ENCODE measurements at places on chromosomes 1 and 21.

DNA sequence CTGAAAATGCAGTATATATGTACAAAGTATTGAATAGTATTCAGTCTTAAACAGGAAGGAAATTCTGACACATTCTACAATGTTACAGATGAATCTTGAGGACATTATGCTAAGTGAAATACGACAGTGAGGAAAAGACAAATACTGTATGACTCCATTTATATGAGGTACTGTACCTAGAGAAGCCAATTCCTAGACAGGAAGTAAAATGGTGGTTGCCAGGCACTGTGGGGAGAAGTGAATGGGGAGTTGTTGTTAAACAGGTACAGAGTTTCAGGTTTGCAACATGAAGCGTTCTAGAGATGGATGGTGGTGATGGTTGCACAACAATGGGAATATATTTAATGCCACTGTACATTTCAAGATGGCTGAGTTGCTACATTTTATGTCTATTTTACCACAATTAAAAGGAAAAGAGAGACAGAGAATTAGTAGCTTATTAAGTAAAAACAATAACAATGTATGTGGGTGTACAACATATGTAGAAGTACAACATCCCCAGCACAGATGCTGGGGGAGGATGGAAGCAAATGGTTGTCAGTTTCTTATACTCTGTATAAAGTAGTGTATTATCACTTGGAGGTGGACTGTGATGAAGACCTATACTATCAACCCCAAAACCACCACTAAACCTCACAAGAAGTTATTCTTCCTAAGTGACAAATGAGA is 3.9 kb upstream of the RAB4A start:
- no peak for DNase-seq

DNA sequence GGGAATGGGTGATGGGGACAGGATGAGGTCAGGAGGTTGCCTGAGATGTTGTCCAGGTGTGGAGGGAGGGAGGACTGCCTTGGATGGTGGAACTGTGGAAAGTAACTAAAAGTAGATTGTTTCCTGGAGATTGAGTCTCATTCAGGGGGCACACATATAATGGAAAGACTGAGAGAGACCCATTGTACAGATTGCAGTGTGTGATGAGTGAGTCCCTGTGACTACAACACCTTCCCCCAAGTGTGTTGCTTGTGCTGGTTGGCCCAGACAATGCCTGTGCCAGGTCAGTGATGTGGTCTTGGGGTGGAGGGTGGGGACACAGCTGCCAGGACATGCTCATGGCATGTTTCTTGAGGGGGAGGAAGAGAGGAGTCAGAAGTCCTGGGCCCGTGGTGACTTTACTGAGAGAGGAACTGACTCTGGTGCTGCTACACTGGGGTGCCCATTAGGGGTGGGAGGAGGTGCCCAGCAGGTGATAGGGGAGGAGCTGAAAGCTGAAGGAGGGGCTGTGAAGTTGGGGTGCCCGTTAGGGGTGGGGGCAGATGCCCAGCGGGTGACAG is 5.2 kb downstream of the SNAP47 start:
- no peak for DNase-seq

DNA sequence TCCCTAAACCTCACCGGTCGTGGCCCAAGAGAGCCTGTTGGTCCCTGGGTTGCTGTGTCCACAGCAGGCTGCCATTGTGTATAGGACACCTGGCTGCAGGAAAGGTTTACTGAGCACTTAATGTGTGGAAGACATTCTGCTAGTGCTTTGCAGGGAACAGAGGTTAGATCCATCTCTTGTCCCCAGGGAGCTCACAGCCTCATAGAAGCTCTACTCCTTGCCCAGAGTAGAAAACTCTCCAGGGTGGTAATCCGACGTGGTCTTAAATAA is 16.9 kb upstream of the ALPL start:
- DNase-seq = no peak

DNA sequence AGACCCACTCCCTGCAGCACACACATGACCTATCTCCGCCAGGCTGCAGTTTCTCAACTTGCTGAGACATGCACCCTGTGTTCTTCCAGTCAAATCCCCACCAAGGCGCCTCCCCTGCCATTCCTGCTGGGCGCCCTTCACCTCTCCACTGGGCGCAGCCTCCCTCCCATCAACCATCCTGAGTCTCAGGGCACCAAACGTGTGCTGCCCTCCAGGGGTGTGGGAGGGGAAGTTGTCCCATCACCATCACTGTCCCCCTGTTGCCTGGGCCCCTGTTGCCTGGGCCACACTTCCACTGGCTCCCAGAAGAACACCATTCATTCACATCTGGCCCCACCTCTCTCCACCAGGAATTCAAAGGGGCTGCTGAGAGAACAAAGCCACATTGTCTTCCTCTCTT is 44.9 kb upstream of the EFHD2 start:
- DNase-seq = no peak

- no peak for DNase-seq
Observed at GRCh38 chr1:210464519-210465039, 135.9 kb downstream of the HHAT start.

GRCh38 chr1:55741516-55741915 is 526.4 kb upstream of the USP24 start:
- DNase-seq = peak; percentile 53

DNA sequence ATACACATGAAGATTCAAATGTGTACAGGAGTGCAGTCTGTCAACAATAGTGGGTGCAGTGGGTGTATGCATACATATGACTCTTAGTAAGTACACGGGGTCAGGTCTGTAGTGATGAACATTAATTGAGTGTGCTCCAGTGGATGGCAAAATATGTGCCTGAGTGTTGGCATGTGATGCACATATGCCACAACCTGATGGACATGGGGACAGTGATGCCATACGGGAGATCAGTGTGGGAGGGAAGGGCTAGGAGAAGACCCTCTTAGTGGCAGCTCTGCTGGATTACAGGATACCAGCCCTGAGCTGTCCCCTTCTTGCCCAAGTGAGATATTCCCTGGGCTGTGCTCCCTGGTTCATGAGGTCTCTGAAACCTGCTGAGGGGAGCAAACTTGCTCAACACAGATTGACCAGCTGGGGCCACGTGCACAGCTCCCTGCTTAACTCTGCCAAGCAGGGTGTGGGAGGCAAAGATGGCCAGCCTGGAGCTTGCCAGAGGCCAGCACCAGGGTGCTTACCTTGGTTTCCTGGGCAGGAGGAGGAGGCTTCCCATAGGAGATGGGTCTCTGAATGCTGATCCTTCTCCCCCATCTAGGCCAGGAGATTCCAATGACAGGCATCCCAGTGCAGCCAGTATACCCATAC is 2.2 kb downstream of the SHISA4 start:
- no peak for DNase-seq

Data from foreskin fibroblast (primary cell).